ENCODE measurements at places on chromosomes 13 and 19. TPM values are rescaled to one million over a fixed set of nuclear protein-coding genes. Genes with fewer than 3 reads are reported as not detected.

Gene PRODH2
- 0.18 TPM for total RNA-seq

Gene NOTCH3
- total RNA-seq: 6.8 TPM

Gene DCT
- total RNA-seq: not detected

Gene CFAP97D2
- total RNA-seq: not detected

Gene VSTM2B
- total RNA-seq: not detected

Gene GJB2
- 0.69 TPM for total RNA-seq
